ENCODE measurements at places on chromosomes 7 and 10.

DNA sequence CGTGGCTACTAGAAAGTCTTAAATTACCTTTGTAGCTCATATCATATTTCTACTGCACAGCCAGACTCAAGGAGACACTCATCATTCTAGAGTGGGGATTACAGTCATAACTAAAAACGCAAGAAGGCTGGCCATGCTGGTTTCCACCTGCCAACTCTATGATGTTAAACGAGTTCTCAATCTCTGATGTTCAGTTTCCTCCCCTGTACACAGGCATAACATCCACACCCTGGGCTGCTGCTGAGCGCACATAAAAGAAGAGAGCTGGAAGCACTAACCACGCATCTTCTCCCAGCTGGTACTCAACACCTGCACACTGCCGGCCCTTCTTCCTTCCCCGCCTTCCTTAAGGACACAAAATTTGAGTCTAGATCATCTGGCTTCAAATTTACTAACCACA lies 60.5 kb downstream of the SORBS1 start:
- DNase-seq: no peak

DNA sequence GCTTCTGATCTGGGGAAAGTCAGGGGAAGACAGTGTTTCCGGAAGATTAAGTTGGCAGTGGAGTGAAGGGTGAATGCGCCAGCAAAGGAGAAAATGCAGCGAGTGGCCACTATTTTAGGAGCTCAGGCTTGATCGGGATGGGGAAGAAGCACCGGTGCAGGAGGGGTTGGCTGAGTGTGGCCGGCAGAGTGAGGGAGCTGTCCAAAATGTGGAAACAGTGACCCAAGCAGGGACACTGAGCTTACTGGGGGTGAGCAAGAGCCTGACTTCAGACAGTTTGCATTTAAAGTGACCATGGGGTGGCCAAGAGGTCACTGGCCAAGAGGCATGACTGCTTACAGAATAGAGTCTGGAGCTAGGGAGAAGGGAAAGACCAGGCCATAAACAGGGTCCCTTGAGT lies 79.3 kb downstream of the GOLGA7B start:
- DNase-seq: no peak

- DNase-seq: no peak
Observed at GRCh38 chr10:89475591-89475998, 59.8 kb downstream of the SLC16A12 start.

DNA sequence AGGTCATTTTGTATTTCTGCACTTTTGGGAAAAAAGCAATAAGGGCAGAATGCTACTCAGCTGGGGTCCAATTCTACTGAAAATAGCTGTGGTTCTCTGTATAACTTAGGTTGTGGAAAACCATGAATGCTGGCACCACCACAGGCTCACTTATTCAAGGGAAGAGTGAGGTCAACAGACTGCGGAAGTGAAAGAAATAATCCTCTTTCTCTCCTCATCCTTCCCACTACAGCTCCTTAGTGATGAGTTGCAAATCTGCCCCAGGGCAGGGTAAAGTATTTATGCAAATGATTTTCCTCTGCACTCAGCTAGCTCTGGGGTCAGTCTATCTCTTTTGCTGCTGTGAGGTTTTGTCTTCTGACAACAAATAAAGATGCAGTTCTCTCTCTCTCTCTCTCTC lies 74.1 kb upstream of the PTPRZ1 start:
- DNase-seq: no peak

GRCh38 chr7:157009778-157010587 lies 480 bp downstream of the MNX1 start:
- DNase-seq: no peak

DNA sequence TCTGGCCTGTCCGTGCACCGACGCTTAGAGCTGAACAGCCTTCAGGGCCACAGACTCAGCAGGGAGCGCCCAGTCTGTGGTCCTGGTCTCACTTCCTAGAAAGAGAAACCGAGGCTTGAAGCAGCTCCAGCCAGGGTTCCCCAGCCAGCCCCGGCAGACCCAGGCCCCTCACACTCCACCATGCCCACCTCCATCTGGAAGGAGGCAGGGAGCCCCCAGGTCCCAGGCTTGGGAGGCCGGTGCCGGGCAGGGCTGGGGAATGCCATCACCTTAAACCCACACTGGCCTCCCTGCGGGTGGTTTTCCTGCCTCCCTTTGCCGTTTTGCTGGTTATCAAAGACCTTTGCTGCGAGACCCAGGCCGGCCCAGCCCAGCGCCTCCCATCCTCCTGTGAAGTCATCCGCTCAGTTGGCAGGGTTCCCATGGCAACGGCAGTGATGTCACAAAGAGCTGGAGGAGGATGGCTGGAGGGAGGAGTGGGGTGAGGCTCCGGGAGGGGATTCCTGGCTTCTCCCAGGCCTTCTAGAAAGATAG lies 24.0 kb downstream of the ELFN1 start:
- no peak for DNase-seq

- DNase-seq: no peak
Observed at GRCh38 chr7:7554021-7554432, 12.7 kb upstream of the MIOS start.

GRCh38 chr7:143387156-143387975 lies 6.2 kb downstream of the ZYX start:
- no peak for DNase-seq

GRCh38 chr7:101590663-101591435 lies 38.2 kb downstream of the MYL10 start:
- DNase-seq: no peak

DNA sequence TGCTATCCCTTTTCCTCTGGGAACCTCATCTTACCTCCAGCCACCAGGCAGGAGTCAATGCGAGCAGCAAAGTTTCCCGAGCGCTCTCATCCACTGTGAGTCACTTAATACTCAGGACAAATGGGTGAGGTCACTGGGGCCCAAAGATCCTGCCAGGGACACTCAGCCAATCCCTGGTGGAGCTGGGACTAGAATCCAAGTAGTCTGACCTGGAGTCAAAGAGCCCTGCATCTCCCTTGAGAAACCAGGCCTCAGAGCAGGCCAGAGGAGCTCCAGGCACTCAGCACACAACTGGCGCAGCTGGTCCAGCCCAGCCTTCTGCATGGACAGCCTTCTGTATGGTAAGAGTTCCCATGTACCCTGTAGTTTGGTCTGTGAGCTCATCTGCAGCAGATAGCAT lies 142.3 kb downstream of the MAPK8 start:
- DNase-seq: no peak

Measured in central memory CD8-positive, alpha-beta T cell (primary cell).